AG08396 (cell line): ENCODE measurements at places on chromosomes 5 and 9.
A peak's percentile ranks its signal among the peaks of the same experiment; 100 is the strongest.

- no peak for DNase-seq
Measured at GRCh38 chr9:84504360-84504759, 163.8 kb upstream of the SLC28A3 start.

DNA sequence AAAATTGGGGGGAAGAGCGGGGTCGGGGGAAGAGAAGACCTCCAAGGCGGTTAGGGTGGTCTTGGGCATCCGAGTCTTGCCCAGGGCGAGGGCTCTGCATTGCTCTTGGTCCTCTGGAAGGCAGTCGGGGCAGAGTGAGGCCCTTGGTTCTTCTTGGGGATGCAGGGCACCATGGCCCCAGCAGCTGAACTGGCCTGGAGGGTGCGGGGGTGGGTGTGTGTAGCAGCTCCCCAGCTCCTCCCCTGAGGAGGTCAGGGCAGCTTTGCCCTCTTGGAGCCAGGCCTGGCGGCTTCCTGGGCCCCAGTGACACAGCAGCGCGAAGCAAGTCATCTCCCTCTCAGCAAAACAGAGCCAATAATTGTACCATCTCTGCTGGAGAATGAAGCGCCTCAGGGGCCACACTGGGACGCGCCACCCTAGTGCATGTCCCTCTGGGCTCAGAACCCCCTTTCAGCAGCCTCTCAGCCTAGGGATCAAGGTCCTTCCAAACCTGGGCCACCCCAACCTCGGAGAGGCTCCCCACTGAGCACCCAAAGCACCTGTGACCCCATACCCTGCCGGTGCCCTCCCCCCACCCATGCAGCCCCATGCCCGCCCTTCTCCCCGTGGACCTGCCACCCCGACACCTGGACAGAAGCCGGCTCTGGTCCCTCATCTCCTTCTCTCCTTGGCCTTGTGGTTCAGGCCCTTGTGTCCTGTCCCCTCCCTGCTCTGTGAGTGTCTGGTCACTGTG is 10.4 kb upstream of the RXRA start:
- DNase-seq, result no peak

GRCh38 chr5:16897284-16897704 is 38.8 kb downstream of the MYO10 start:
- no peak for DNase-seq

- no peak for DNase-seq
Measured at GRCh38 chr5:95746722-95747679, 15.9 kb downstream of the RHOBTB3 start.

- DNase-seq, result no peak
Measured at GRCh38 chr9:81566074-81566698, 123.2 kb downstream of the TLE1 start.

DNA sequence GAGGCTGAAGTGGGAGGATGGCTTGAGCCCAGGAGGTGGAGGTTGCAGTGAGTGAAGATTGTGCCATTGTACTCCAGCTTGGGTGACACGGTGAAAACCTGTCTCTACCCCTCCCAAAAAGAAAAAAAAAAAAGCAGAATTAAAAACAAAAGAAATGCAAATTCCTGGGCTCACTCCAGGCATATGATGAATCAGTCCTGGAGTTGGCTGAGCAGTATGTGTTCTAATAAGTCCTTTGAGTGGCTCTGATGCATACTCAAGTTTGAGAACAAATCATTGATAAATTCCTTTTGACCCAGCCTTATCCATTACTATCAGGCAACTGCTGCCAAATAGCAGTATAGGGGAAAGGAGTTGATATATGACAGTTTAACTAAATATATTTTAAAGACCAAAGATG is 28.3 kb downstream of the UHRF2 start:
- no peak for DNase-seq

DNA sequence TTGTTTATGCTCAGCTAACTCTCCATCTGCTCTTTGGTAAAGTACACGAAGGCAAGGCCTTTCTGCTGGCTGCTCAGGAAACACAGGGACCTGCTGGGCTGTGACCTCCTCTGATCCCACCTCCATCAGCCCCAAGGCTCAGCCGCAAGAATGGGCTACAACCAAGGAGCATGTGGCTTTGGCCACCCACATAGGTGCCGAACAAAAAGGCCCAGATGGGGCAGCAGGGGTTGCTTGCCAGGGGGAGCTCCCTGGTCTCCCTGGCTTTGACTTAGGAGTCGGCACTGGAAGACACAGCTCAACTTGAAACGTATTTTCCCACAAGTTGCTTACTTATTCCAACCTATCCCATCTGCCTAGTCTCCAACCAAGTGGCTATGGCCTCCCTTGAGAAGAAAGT is 461.1 kb downstream of the ICE1 start:
- DNase-seq, result no peak

DNA sequence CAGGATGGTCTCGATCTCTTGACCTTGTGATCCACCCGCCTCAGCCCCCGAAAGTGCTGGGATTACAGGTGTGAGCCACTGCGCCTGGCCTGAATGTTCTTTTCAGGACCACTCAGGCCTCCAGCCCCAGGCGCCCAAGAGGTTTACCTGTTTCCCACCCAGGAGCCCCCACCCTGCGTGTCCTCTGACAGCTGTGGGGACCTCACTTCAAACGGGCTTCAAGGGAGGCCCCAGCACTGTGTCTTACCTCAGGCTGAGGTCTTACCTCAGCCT is 19.1 kb upstream of the SLC6A19 start:
- DNase-seq, result no peak

DNA sequence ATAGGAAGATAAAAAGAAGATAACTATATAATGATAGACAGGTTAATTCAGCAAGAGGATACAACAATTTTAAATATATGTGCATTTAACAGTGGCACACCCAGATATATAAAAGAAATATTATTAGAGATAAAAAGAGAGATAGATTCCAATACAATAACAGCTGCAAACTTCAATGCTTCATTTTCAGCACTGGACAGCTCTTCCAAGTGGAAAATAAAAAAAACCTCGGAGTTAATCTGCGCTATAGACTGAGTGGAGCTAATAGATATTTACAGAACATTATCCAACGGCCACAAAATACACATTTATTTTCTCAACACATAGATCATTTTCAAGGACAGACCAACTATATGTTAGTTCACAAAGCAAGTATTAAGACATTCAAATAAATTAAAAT is 1229.5 kb upstream of the CDH6 start:
- DNase-seq, result no peak

- peak; percentile 47 for DNase-seq
Measured at GRCh38 chr5:32531885-32532520, 53.4 kb upstream of the SUB1 start.

- DNase-seq, result no peak
Measured at GRCh38 chr9:127731938-127732337, 3.2 kb downstream of the TOR2A start.

DNA sequence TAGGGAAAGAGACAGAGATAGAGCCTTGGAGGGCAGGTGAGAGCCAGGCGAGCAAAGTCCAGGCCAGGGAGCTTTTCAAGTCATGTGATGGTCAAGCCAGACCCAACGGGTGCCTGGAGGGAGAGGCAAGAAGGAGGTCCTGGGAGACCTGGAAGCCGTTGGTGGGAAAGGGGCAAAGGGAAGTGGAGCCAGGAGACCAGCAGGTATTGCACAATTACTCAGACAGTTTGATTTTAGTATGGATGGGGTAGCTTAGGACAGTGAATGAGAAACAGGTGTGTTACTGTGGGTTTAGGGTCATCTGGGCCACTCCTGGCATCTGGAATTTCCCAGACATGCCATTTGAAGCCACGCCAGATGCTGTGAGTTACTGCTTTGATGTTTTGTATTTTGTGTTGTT is 5.1 kb downstream of the SECISBP2 start:
- DNase-seq, result no peak

GRCh38 chr9:134003237-134003636 is 11.1 kb upstream of the VAV2 start:
- DNase-seq, result no peak

- DNase-seq, result no peak
Measured at GRCh38 chr5:64295101-64295500, 129.5 kb downstream of the RNF180 start.

DNA sequence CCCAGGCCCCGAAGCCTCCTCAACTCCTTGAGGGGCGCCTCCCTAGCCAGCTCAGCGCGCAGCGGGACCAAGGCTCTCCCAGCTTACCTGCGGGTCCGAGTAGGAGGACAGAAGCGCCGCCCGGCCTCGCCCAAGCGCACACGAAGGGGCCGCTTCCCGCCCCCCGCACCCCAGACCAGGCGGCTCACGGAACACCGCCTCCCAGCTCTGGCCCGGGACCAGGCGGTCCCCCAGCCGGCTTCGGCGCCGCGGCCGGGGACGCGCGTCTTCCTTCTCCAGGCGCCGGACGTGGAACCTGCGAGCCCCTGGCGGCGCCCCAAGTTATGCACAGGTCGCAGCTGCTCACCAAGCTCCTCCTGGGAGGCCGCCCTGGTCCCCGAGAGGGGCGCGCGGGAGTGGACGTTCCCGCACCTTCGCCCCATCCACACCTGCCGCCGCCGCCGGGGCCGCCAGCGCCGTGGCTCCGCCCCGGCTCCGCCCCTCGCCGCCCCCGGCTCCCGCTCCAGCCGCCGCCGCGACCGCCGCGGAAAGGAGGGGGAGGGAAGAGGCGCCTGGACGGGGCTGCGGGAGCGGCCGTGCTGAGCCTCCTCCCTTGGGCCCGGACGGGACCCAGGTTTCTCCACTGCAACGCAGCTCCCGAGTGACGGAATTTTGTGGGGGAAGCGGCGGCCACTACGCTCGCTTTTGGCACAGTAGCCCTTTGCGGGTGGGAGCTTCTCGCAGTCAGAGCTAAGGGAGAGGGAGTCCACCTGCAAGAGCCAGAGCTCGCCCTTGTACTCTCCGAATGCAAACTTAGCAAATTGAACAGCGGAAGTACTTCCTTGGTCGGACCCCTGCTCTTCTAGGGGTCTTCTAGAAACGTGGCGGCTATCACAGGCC is 77.5 kb upstream of the IFNE start:
- peak; percentile 88 for DNase-seq

DNA sequence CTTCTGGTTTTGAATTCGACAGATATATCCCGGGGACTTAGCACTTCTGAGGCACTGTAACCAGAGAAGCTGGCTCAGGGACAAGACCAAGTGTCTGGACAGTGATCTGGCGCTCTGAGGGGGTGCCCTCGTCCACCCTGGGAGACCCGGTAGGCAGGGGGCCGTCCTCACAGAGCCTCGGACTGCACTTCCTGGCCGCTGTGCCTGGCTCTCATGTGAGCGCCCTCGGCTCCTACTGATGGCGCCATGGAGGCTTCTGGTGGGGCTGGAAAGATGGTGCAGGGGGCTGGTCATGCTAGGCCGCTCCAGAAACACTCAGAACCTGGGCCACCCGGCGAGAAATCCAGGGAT is 18.8 kb upstream of the SLC6A3 start:
- DNase-seq, result no peak

DNA sequence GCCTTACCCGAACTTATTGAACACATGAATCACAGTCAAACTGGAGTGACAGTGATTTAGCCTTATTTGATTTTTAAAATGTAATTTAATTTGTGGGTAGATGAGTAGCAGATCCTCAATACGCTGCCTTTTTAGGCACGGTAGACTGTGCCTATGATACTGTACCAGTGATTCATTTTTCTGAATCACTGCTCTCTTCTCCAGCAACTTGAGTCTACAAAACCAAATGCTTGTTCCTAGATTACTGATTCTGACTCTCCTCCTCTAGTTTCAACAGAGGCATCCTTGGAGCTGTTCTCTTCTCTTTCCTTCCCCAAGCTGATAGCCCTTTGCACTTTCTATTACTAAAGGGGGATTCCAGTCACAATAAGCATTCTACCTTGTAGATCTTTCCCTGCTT is 94.3 kb upstream of the IL7R start:
- peak; percentile 6 for DNase-seq

GRCh38 chr5:93580063-93580926 is 724 bp downstream of the NR2F1-AS1 start:
- DNase-seq, result no peak

DNA sequence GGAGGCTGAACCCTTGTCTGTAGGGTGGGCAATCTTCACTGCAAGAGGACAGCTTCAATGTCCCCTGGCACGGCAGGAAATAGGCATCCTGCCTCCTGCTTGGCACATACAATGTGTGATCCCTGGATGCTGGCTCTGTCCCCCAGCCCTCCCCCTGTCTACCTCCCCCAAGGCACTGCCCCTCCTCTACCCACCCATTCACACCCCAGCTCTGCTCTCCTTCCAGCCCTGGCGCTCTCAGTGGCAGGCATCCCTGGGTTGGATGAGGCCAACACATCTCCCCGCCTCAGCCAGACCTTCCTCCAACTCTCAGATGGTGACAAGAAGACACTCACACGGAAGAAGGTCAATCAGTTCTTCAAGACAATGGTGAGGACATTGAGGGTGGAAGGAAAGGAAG is 24.1 kb upstream of the FOXI1 start:
- no peak for DNase-seq

DNA sequence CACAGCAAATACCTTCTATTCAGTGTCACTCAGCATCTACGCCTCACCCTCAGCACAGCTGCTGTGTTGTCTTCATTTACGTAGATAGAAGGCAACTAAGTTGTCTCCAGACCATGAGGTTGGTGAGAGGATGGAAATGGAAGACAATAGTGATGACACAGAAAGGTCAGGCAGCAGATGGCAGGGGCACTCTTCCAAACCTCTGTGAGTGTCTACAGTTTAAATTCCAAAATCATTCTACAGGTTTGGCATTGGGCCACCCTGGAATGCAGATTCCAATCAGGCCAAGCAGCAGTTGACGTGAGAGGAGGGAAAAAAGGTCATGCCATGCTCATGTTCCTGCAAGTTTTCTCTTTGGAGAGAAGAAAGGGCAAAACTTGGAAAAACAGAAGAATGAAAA is 68.7 kb upstream of the ADAMTSL1 start:
- DNase-seq, result no peak

GRCh38 chr9:136203408-136204144 is 1.4 kb downstream of the LHX3 start:
- no peak for DNase-seq

DNA sequence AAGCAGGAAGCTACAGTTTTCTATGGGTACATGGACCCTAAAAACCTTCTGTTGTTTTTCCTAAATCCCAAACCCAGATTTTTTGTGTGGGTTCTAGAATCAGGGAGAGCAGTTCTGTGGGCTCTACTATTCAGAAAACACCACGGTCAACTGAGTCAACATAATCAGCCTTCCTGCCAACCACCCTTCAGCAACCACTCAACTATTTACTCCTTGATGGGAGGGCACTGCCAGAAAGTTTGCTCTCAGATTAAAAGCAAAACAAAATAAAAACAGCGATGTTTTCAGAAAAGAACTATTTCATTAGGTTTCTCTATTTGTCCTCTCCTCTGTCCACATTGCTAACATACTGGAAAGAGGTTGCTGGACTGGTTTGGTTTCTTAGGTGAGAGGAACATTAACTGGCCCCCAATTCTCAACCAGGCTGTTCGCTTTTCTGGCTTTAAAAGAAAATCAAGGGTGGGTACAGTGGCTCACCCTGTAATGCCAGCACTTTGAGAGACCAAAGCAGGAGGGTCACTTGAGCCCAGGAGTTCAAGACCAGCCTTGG is 72.3 kb downstream of the GCNT1 start:
- no peak for DNase-seq

GRCh38 chr5:19584131-19584530 is 403.9 kb downstream of the CDH18 start:
- no peak for DNase-seq

GRCh38 chr5:100889165-100889743 is 13.8 kb downstream of the ST8SIA4 start:
- DNase-seq, result no peak
